Fibroblast of the aortic adventitia (primary cell): ENCODE measurements at places on chromosomes 5 and 9.

- DNase-seq = no peak
These were observed 28.3 kb downstream of the GALNT10 start for GRCh38 chr5:154218786-154219185.

- no peak for DNase-seq
These were observed 110.6 kb upstream of the FER start for GRCh38 chr5:108637134-108637533.

GRCh38 chr9:71001780-71002386 is 119.5 kb downstream of the TRPM3 start:
- DNase-seq = peak; percentile 66

DNA sequence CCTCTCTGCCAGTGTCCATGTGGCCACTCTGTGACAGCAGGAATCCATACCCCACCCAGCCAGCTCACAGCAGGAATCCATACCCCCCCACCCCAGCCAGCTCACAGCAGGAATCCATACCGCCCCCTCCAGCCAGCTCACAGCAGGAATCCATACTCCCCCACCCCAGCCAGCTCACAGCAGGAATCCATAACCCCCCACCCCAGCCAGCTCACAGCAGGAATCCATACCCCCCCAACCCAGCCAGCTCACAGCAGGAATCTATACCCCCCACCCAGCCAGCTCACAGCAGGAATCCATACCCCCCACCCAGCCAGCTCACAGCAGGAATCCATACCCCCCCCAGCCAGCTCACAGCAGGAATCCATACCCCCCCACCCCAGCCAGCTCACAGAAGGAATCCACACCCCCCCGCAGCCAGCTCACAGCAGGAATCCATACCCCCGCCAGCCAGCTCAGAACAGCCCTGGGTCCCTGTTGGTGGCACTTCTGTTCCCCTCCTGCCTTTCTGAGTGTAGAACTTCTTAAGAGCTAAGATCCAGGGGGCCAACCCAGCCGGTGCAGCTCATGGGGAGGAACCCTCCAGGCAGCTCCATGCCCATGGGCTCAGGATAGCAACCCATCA is 8.4 kb upstream of the RXRA start:
- DNase-seq = peak; percentile 20

DNA sequence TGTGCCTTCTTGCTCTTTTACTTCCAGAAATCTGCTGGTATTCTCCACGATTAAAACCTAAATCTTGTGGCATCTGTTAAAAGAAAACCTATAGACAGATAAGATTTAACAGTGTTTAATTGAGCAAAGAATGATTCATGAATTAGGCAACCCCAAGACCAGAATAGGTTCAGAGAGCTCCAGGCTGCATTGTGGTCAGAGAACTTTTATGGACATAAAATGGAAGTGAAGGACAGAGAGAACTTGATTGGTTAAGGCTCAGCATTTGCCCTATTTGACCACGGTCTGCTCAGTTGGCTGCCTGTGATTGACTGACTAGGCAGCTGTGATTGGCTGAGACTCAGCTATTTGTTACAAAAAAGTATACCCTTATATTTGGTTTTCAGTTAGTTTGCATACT is 10.4 kb upstream of the SLC36A2 start:
- no peak for DNase-seq

DNA sequence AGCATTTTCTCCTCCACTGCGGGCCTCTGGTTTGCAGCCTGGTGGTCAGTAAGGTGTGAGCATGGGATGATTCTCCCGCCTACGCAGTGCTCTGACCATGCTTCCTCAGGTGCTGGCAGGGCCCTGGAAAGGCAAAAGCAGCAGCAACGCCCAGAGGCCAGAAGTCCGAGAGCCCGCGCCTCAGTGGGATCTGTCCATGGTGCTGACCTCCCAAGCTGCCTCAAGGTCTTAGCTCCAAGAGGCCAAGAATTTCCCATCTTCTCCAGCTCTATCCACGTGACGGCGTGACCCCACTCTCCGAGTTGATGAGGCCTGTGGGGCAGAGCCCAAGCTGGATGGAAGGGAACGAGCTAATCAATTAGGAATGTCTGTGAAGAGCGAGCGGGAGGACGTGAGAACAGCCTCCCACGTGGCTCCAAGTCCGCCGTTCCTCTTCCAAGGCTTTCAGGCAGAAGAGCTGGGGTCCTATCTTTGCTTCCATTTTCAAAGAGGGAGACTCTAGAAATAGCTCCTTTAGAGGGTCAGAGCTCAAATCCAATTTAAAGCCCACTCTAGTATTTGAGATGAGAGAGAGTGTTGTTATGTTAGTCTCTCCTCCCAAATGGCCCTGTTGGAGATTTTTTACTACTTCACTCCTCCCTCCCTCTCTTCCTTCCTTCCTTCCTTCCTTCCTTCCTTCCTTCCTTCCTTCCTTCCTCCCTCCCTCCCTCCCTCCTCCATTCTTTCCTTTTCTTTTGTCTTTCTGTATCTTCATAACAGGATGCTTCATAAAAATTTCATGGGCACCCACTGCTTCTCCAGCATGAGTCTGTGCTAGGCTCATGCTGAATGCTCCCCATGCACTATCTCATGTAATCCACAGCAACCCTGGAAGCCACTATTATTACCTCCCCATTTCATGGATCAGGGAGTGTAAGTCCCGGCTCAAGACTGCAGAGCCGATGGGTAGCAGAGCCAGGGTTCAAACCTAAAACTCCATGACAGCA is 69.3 kb downstream of the OLFM1 start:
- peak; percentile 24 for DNase-seq

DNA sequence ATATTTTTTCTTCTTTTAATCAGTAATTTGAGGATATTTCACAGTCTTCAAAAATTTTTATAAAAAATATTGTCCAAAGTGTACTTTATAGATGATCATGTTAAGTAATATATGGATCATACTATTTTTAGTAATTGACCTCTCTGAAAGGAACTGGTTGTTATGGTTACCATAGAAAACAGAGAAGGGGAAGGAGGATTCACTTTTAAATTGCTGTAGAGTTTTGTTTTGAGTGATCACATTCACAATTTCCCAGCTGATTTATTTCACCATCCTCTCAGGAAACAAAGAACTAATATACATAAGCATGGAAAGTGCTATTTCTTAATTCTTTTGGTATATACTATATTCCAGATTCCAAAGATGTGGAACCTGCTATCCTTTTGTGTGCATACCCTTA is 56.5 kb upstream of the NREP start:
- DNase-seq = no peak

- DNase-seq = no peak
These were observed 113.1 kb upstream of the IRX2 start for GRCh38 chr5:2864515-2865105.

DNA sequence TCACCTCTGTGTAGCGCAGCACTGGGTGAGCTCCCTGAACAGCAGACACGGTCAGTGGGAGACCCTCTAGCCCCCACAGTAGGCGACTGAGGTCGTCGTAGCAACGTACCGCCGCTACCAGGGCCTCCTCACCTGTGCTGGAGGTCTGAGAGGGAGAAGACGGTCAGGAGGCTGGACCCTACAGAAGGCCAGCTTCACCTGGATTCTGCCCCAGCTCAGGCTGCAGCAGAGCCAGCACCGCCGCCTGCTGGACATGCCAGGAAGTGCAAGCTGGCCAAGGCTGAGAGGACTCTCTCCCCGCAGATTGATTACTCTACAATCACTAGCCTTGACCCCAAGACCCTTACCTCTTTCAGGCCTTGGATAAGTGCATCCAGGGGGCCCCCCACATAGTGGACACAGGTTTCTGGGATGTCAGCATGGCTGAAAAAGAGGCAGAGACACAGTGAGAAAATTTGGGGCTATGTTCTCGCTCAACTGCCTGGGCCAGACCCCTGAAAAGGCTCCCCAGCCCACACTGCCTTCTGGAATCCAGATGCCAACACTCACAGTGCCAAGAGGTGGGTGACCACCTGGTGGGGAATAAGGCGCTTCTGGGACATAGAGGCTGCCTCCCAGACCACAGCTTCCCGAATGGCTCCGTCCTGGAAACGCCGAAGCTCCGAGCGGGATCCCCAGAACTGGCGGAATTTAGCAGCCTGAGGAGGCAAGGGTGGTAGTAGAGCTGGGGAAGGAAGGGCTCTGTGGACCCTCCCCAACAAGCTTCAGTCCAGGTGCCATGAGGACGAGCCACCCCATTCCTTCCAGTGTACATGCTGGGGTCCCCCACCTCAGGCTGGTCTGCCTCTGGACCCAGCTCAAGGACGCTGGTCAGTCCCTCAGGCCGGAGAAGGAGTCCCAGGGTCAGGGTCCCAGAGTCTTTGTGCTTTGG is 6.9 kb downstream of the NOL6 start:
- DNase-seq = peak; percentile 42

GRCh38 chr9:109411069-109411761 is 86.9 kb downstream of the PTPN3 start:
- no peak for DNase-seq
